Activated T-helper 2 cell treated with anti-CD3 and anti-CD28 coated beads, Interferon-gamma antibody, Interleukin-2, Interleukin-4, amounts not matched to agents 10 μg/mL and 5 μg/mL and 100 μg/mL, durations not matched to agents 14 hours and 24 hours and 36 hours (primary cell): ENCODE measurements at places on chromosomes 13 and 19. TPM values are rescaled to one million over a fixed set of nuclear protein-coding genes. Genes with fewer than 3 reads are reported as not detected.

MOB3A gene
- total RNA-seq: 175 and 181 TPM in 2 replicates

ZNF208 gene
- 0.05 and 0.48 TPM in 2 replicates for total RNA-seq

IZUMO2 gene
- total RNA-seq: not detected in 2 replicates

DNA sequence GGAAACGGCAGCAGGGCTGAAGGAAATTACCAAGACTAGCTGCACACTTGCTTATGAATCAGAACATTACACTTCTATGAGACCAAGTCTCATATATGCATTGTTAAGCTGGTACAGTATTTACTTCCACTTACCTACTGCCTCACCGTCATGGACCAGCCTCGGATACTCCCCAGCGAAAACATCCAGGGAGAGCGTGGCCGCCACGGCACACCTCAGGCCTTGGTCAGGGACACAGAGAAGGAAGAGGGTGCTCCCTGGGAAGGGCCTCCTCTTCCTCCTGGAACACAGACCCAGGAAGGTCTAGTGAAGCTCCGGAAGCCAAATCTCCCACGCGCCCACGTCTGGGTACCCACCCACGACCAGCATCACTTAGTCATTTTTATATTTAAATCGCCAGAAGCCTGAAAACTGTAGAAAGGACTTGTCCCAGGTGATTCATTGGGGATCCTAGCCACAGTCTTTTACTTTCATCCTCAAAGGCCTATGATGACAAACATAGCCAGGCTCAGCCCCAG, 24.4 kb upstream of the MTIF3 start:
- H3K4me3 ChIP-seq: no peak overlapping the region
- H3K27ac ChIP-seq: no peak overlapping the region
- peaks cover 5% of the 10 kb centered on the region for H3K27me3 ChIP-seq
- peaks cover 17% of the 10 kb centered on the region for H3K4me1 ChIP-seq
- H3K36me3 ChIP-seq: no peaks in the 10 kb centered on the region
- DNase-seq: no peak

KCNC3 gene
- total RNA-seq: 17.6 and 19.2 TPM in 2 replicates

DNA sequence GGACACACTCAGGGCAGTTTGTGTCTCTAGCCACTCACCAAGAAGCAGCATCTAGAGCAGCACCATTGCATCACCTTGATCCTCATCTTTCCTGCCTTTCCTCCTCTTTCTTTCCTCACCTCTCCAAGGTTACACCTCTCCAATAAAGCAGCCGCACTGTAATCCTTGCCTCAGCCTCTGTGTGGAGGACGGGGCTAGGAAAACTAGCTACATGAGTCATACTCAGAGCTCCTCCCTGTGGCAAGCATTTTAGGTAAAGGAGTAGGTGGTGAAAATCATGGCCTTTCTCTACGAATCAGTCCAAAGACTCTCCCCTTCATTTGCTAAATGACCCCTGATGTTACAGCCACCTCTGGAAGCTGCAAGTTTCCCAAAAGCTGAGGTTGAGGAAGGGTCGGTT, 108.9 kb downstream of the DNAJC15 start:
- no peak overlapping the region for H3K27ac ChIP-seq
- H3K36me3 ChIP-seq: no peaks in the 10 kb centered on the region
- H3K4me1 ChIP-seq: peaks cover 10% of the 10 kb centered on the region

FXYD3 gene
- not detected in 2 replicates for total RNA-seq

DNA sequence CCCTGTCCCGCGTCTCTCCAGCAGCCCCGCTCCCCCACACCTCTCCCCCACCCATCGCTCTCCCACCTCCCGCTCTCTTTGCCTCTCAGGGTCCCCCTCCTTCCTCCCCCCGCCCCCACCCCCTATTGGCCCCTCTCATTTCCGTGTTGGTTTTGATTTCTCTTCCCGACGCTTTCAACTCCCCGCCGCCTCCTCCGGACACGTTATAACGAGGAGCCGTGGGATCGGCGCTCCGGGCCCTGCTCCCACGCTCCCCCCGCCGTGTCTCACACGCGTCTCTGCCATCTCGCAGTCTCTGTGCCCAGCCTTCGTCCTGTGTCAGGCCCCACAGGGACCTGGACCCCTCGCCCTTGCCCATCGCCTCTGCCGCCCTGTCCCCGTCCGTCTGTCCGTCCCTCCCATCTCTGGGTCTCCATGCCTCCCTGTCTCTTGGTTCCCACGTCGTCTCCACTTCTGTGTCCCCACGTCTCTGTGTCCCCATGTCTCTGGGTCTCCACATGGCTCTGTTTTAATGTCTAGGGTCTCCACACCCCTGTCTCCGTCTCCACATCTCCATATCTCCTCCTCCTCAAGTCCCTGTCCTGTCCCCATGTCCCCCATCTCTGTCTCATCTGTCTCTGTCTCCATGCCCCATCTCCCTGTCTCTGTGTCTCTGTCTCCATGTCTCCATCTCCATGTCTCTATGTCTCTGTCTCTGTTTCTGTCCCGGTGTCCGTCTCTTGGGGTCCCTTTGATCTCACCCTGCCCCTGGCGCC, 13.1 kb downstream of the ERFL start:
- H3K4me3 ChIP-seq: no peak overlapping the region
- H3K4me1 ChIP-seq: peaks cover 4% of the 10 kb centered on the region
- peaks cover 14% of the 10 kb centered on the region for H3K36me3 ChIP-seq
- H3K27me3 ChIP-seq: peaks cover 31% of the 10 kb centered on the region
- no peak for DNase-seq

GRCh38 chr19:15316498-15316897, 15.8 kb downstream of the BRD4 start:
- no peaks in the 10 kb centered on the region for H3K27me3 ChIP-seq
- H3K4me1 ChIP-seq: peaks cover 60% of the 10 kb centered on the region
- H3K36me3 ChIP-seq: peaks cover 14% of the 10 kb centered on the region
- peak overlapping the region; percentile 9 for H3K4me3 ChIP-seq

DNA sequence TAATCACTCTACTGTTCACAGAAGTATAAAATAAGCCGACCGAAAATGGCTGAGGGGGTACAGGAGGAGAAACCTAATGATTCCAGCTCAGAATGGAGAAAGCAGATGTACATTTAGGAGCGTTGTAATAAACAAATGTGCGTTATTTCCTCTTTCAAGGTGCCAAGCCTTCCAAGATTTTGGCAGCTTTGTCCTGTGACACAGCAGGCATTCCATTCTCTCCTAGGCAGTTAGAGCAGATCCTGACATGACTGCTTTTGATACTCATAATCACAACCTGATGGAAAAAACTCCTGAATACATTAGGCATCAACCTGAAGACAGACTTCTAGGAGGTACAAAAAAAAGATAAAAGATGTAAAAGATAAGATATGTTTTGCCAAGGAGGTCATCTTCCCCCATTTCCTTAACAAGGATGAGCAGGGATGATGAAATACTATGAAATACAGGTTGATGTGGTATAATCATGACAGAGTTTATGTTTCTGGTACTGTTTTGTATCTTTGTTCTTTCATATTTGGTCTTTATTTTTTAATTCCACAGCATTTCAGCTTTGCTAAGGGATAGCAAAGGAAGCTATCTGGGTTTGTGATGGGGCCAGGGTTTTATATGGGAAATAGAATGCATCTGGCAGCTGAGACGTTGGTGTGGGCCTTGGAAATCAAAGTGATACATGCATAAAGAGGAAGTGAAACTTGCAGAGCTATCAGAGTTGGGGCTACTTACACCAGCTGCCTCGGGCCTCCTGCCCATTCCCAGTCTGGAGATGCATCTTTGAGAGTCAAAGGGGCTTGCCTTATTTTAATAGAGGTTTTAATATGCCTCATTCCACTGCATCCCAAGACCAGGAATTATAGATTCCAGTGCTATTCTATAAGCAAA, 222.5 kb downstream of the OXGR1 start:
- DNase-seq: no peak
- no peaks in the 10 kb centered on the region for H3K36me3 ChIP-seq
- H3K4me3 ChIP-seq: no peak overlapping the region
- no peak overlapping the region for H3K27ac ChIP-seq
- no peaks in the 10 kb centered on the region for H3K27me3 ChIP-seq
- no peaks in the 10 kb centered on the region for H3K4me1 ChIP-seq

DNA sequence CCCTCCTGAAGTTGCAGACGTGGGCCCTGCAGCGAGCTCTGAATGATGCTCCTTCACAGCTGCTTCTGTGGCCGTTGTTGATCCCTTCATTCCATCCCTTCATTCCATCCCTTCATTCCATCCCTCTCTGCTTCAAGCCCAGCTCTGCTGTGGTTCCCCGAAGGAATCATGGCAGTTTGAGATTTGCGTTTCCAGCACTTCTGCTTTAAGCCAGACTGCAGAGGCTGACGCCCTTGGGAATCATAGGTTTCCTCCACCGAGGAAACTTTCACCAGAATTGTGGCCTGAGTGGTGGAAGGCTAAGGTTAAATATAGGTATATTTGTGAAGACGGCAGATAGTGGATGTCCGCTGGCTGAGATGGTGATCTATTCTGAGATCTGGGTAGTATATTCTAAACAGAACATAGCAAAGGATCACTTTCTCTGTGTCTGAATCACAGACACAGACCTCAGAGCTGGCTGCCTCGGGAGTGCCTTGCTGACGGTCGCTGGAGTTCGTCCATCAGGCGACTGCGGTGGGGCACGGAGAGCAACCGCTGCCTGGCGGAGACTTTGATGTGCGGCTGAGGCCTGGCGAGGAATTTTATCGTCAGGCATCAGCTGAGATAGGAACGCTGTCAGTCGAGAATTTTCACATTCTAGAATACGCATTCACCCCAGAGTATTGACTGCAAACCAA, 42.8 kb upstream of the DCUN1D2 start:
- H3K27ac ChIP-seq: no peak overlapping the region
- peaks cover 3% of the 10 kb centered on the region for H3K36me3 ChIP-seq
- H3K4me1 ChIP-seq: no peaks in the 10 kb centered on the region
- DNase-seq: no peak
- H3K27me3 ChIP-seq: no peaks in the 10 kb centered on the region

DNA sequence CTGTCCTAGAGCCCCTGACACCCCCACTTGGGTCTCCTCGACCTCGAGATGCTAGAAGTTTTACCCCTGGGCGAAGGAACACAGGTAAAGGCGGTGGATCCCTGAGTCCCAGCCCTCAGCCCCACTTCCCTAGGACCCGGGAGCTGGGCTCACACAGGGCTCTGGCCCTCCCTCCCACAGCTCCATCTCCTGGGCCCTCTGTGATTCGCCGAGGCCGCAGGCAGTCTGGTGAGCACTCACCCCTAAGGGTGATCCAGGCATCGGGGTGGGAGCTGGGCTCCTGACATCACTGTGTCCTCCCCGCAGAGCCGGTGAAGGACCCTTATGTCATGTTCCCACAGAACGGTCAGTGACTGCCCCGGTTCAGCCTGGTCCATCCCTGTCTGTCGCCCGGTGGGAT, 8.3 kb downstream of the PLEKHG2 start:
- H3K4me1 ChIP-seq: no peaks in the 10 kb centered on the region
- peaks cover 32% of the 10 kb centered on the region for H3K36me3 ChIP-seq
- no peaks in the 10 kb centered on the region for H3K27me3 ChIP-seq
- no peak for DNase-seq
- H3K4me3 ChIP-seq: no peak overlapping the region
- H3K27ac ChIP-seq: no peak overlapping the region
